Stimulated activated CD8-positive, alpha-beta memory T cell treated with anti-CD3 and anti-CD28 coated beads, Interleukin-2, amount 100 ng/mL, for 48 hours (primary cell): ENCODE measurements at places on chromosomes 3 and 15.
A peak's percentile ranks its signal among the peaks of the same experiment; 100 is the strongest.

GRCh38 chr3:112813016-112813415 is 33.6 kb downstream of the CD200R1L start:
- no peak for DNase-seq

DNA sequence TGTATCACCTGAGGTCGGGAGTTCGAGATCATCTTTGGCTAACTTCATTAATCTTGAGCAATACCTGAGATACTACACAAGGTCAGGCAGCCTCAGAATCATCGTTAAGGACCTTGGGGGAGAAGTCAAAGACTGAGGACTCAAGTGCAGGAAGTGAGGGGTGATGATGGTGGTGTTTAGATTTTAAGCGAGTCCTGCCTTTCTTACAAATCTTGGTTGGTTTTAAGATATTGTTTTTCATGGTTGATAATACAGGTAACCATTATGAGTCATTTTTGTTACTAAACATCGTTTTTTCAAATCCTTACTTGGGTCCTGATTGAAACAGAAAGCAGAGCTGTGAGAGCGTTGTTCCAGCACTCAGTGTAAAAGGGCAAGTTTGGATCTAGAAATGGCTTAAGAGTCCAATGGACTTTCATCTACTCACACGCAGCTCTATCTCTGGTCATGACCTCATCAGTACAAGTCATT is 4.1 kb downstream of the RASGRP1 start:
- no peak for DNase-seq

DNA sequence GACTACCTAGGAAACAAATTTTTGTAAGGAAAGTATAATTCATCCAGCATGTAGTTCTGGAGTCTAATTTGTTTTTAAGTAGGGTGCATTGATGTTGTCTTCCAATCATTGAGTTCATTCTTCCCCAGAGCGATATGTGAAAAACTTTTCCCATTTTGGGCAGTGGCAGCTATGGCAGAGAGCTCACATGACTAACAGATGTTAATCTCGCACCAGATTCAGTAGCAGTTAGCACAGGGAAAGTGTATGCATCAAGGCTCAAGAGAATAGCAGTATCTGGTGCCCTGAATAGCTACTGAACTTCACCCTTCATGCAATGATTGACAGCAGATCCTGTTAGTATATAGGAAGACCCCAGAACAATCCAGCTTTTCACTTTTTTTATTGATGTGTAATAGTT is 46.3 kb upstream of the TCAIM start:
- no peak for DNase-seq

DNA sequence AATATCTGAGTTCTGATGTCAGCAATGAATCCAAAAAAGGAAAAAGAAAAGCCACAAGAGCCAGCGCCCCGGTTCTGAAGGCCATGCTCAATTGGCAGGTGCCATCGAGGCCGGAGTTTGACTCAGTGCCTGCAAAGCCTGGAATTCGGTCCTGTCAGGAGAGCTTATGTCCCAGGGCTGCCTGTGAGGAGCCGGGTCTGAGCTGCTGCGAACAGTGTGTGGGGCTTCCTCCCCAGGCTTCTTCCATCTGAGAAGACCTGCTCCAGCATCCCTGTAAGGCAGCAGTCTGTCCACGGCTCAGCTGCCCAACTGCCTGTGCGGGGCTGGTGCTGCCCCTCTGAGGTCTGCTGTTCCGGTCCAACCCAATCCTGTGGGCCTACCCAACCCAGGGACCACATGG is 46.1 kb downstream of the ROPN1B start:
- no peak for DNase-seq

DNA sequence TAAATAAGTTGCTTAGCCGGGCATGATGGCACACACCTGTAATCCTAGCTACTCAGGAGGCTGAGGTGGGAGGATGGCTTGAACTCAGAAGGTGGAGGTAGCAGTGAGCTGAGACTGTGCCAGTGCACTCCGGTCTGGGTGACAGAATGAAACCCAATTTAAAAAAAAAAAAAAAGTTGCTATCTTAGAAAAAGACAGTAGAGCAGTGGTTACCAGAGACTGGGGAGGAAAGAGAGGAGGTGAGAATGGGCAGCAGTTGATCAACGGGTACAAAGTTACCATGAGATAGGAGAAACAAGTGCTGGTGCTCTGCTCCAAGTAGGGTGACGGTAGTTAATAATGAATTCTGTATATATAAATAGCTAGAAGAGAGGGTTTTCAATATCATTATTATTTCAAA is 821 bp upstream of the CCR2 start:
- DNase-seq: no peak

GRCh38 chr3:113495035-113495434 is 19.9 kb downstream of the SPICE1 start:
- no peak for DNase-seq

GRCh38 chr3:114877378-114878113 is 269.5 kb downstream of the ZBTB20 start:
- no peak for DNase-seq

DNA sequence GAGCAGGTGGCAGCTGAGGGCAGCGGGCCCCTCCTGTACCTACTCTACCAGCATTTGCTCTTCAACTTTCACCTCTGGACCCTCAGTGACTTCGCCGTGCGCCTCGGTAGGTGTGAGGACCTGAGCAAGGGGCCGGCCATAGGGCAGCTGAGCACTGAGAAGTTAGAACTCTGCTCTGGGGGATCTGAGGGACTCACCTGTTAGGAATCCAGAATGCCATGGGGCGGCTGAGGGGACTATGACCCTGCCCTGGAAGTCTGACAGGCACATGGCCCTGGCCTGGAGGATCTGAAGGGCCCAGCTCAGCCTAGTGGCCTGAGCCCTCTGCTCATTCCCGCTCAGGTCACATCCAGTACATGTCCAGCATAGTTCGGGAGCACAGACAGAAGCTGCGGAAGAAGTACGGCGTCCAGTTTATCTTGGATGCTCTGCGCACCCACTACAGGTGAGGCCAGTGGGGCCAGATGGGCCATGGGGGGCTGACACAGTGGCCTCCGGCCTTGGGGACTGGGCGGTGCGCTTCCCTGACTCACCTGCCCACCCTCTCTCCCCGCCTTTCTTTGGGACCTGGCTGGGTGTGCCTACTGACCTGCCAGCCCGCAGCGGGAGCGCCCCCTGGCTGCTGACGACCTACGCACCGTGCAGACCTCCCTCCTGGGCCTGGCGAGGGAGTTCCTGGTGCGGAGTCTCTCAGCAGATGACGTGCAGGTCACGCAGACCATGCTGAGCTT is 18.8 kb downstream of the NBEAL2 start:
- DNase-seq: peak; percentile 67

GRCh38 chr3:127978636-127979035 is 63.6 kb downstream of the KBTBD12 start:
- DNase-seq: no peak

DNA sequence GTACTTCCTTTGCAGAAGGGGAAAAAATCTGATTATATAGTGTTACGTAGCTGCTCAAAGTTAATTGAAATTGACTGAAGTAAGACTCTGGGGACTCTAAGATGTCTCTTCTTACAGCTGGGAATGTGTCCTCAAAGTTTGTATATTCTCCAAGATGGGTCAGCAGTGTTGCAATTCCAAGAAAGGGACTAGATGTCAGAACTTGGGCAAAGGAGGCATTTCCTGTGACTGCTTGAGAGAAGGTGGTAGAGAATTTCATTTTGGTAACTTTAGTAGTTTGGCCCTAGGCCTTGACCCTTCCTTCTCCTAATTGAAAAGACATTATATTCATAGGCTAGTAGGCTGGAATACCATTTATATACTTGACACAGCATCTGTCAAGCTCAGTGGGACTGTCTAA is 33.9 kb downstream of the PTPRG start:
- no peak for DNase-seq

DNA sequence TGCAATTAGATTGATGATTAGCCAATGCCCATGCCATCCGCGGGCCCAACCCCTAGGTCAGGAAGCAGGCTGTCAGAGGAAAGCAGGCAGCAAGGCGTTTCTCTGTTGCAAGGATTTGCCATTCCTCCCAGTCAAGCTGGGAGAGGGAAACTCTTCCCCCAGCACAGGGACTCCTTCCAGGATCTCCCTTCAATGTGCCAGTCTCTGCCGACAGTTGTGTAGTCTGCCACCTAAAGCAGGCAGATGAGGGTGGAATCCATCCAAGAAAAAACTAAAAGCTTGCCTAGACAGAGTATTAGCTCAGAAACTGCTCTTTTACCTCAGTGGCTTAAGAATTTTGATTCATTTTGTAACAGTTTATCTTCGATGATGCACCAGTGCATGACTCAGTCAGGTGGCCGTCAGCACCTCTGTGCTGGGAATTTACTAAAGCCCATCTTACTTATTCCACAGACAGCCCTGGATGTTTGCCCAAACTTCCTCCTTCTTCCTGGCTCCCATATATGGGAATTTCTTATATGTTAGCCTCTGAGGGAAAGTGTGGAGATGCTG is 501.5 kb upstream of the THBS1 start:
- DNase-seq: no peak

GRCh38 chr3:30372837-30373236 is 233.6 kb upstream of the TGFBR2 start:
- DNase-seq: no peak

DNA sequence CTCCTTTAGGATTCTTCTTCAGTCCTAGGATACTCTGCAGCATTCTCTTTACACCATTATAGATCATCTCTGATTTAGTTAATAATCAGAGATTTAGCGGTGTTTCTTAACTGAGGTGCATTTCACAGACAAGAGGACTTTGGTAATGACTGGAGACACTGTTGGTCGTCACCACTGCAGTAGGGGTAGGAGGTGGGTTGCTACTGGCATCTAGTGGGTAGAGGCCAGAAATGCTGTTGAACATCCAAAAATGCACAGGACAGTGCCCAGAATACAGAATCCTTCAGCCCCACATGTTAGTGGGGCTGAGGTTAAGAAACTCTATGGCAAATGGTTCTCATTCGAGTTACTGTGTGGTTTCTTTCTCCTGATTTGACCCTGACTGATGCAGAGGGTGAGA is 80.4 kb upstream of the LMCD1 start:
- DNase-seq: no peak

GRCh38 chr15:87711026-87711425 is 545.5 kb downstream of the NTRK3 start:
- no peak for DNase-seq

DNA sequence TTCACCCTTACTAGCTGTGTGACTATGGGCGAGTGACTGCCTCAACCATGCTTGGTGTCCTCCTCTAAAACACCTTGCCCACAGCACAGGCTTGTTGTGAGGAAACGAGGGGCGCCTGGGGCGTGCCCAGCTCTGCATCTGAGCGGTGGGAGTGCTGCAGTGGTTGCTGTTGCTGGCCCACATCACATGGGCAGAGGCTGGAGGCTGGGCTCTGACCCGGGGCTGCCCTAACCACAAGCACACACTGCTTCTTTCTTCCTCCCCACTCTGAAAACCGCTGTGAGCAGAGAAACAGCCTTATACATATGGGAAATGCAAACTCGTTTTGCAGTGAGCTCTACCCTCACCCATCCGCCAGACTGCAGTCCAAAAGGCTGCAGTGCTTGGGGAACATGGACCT is 74.8 kb upstream of the RPL32 start:
- DNase-seq: peak; percentile 15

GRCh38 chr3:55608301-55608937 is 121.3 kb upstream of the WNT5A start:
- no peak for DNase-seq

GRCh38 chr3:29597376-29598008 is 316.6 kb downstream of the RBMS3 start:
- no peak for DNase-seq
